B cell (primary cell): ENCODE measurements at places on chromosomes 6 and 20. TPM values are rescaled to one million over a fixed set of nuclear protein-coding genes. Genes with fewer than 3 reads are reported as not detected.

ATP6V1G2 gene
- total RNA-seq: 3.3 and 4.4 TPM in 2 replicates

LST1 gene
- total RNA-seq: 7.4 and 9.5 TPM in 2 replicates

ZC3H12D gene
- 190 and 215 TPM in 2 replicates for total RNA-seq

C20orf204 gene
- 2.5 TPM in 2 replicates for total RNA-seq

GRCh38 chr6:51996296-51996947, 91.0 kb downstream of the PKHD1 start:
- peak overlapping the region; percentile 32 for H3K27ac ChIP-seq
- no peak overlapping the region for H3K4me3 ChIP-seq
- H3K4me1 ChIP-seq: peaks cover 16% of the 10 kb centered on the region

GRCh38 chr6:144756469-144756868, 471.3 kb downstream of the UTRN start:
- peaks cover 22% of the 10 kb centered on the region for H3K36me3 ChIP-seq
- H3K4me1 ChIP-seq: peaks cover 4% of the 10 kb centered on the region
- no peaks in the 10 kb centered on the region for H3K27me3 ChIP-seq
- no peak for DNase-seq

DNA sequence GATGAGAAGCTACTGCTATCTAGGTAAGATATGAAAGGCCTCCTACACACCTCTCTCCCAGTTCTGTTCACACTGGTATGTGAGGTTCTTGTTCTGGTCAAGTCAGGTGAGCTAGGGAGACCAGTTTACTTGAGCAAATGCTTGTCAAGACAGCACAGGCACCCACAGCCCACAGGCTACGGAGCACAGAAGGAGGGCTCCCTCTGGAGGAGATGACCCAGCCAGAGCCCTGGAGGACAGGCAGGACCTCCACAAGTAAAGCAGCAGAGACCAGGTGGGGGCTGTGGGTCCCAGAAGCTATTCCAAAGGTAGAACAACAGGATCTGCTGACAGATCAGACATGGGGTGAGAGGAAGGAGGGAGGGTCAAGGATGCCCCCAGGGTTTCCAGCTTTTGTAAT, 13.2 kb downstream of the MMP24OS start:
- peaks cover 41% of the 10 kb centered on the region for H3K36me3 ChIP-seq
- no peak for DNase-seq
- H3K4me3 ChIP-seq: no peak overlapping the region
- no peak overlapping the region for H3K27ac ChIP-seq
- no peaks in the 10 kb centered on the region for H3K27me3 ChIP-seq

GRCh38 chr6:30463651-30464618, 25.4 kb upstream of the HLA-E start:
- H3K27me3 ChIP-seq: peaks cover 90% of the 10 kb centered on the region
- DNase-seq: peak; percentile 71
- peaks cover 42% of the 10 kb centered on the region for H3K4me1 ChIP-seq
- H3K36me3 ChIP-seq: no peaks in the 10 kb centered on the region
- peak overlapping the region; percentile 41 for H3K4me3 ChIP-seq

GRCh38 chr6:133769463-133769862, 119.5 kb upstream of the TCF21 start:
- H3K4me3 ChIP-seq: no peak overlapping the region
- no peak for DNase-seq
- H3K27ac ChIP-seq: no peak overlapping the region

- no peaks in the 10 kb centered on the region for H3K27me3 ChIP-seq
- no peaks in the 10 kb centered on the region for H3K36me3 ChIP-seq
- no peaks in the 10 kb centered on the region for H3K4me1 ChIP-seq
- no peak overlapping the region for H3K4me3 ChIP-seq
- no peak overlapping the region for H3K27ac ChIP-seq
- no peak for DNase-seq
Observed at GRCh38 chr6:16548121-16548520, 213.1 kb downstream of the ATXN1 start.

DNA sequence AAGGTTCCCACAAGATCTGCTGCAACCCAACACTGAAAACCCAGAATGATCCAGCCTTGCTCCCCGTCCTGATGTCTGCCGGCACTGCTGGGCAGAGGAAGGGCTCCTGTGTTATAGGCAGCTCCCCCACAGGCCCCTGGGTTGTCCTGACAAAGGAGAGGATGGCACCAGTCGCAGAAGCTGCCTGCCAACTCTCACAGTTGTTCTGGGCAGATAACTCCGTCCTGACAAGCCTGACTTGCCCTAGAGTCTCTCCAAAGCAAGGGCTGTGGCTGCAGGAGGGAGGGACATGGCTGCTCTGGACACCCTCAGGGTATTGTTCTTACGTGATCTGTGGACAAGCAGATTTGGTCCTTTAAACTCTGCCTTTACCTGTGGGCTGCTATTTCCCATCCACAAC, 243.8 kb downstream of the CDH26 start:
- H3K27me3 ChIP-seq: no peaks in the 10 kb centered on the region
- H3K4me1 ChIP-seq: no peaks in the 10 kb centered on the region
- no peak for DNase-seq
- no peak overlapping the region for H3K4me3 ChIP-seq
- H3K36me3 ChIP-seq: no peaks in the 10 kb centered on the region

DNA sequence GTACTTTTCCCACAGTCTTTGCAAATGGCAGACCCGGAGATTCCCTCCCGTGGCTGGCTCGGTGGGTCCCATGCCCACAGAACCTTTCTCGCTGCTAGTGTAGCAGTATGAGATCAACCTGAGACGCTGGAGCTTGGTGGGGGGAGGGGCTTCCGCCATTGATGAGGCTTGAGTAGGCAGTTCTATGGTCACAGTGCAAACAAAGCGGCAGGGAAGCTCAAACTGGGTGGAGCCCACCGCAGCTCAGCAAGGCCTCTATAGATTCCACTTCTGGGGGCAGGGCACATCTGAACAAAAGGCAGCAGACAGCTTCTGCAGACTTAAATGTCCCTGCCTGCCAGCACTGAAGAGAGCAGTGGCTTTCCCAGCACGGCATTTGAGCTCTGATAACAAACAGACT, 186.0 kb upstream of the KCNK16 start:
- H3K36me3 ChIP-seq: no peaks in the 10 kb centered on the region
- no peaks in the 10 kb centered on the region for H3K27me3 ChIP-seq
- H3K4me3 ChIP-seq: no peak overlapping the region

- no peak overlapping the region for H3K27ac ChIP-seq
- no peaks in the 10 kb centered on the region for H3K27me3 ChIP-seq
- DNase-seq: no peak
- H3K4me3 ChIP-seq: no peak overlapping the region
Observed at GRCh38 chr6:34508425-34508824, 42.5 kb downstream of the PACSIN1 start.

DNA sequence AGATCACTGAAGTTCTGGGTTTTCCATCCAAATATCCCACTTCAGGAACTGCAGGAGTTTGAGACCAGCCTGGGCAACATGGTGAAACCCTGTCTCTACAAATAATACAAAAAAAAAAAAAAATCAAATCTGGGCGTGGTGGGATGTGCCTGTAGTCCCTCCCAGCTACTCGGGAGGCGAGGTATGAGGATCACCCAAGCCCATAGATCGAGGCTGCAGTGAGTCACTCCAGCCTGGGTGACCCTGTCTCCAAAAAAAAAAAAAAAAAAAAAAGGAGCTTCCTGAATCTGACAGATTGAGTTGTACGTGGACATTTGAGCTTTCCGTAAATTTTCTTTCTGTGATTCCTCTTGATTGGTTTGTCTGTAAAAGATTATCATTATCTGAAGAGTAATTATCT, 55.6 kb downstream of the TULP4 start:
- no peak for DNase-seq
- no peaks in the 10 kb centered on the region for H3K4me1 ChIP-seq

DNA sequence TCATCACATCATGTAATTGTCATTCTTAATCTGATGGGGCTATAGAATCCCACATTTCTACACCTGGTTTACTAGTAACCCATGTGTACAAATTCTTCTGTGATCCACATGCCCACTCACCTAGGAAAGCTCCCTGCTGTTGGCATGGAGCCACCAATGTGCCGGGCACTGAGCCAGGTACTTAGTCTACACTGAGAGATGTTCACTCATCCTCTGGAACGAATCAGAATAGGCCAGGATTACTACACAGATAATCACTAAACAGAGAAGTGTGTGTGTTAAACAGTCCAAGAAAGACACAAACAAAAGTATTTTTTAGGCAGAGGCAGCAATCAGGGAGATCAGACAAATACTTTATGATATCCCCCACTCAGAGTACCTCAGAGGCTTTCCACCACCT, 193.2 kb upstream of the VGLL2 start:
- no peaks in the 10 kb centered on the region for H3K4me1 ChIP-seq
- no peaks in the 10 kb centered on the region for H3K27me3 ChIP-seq
- H3K27ac ChIP-seq: no peak overlapping the region
- DNase-seq: no peak
- H3K36me3 ChIP-seq: no peaks in the 10 kb centered on the region

DNA sequence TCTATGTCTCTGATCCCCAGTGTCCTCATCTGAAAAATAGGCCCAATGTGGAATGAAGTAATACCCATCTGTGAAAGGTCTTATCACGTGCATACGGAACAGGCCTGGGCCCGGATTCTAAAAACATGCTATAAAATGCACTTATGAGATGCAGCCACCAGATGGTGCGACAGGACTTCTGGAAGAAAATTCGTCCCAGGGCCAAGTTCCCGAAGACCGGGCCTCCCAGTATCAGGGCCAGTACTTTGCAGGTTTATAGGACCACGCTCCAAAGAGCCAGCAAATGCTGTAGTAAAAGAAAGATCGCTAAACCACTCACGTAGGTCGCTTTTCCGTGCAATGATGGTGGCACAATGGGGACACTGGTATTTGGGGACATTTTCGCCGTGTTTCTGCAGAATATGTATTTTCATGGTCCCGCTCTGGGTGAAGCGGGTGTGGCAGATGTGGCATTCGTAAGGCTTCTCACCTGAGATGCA, 10.6 kb downstream of the CTCFL start:
- peak; percentile 60 for DNase-seq
- no peaks in the 10 kb centered on the region for H3K36me3 ChIP-seq
- no peaks in the 10 kb centered on the region for H3K4me1 ChIP-seq
- H3K4me3 ChIP-seq: no peak overlapping the region

DNA sequence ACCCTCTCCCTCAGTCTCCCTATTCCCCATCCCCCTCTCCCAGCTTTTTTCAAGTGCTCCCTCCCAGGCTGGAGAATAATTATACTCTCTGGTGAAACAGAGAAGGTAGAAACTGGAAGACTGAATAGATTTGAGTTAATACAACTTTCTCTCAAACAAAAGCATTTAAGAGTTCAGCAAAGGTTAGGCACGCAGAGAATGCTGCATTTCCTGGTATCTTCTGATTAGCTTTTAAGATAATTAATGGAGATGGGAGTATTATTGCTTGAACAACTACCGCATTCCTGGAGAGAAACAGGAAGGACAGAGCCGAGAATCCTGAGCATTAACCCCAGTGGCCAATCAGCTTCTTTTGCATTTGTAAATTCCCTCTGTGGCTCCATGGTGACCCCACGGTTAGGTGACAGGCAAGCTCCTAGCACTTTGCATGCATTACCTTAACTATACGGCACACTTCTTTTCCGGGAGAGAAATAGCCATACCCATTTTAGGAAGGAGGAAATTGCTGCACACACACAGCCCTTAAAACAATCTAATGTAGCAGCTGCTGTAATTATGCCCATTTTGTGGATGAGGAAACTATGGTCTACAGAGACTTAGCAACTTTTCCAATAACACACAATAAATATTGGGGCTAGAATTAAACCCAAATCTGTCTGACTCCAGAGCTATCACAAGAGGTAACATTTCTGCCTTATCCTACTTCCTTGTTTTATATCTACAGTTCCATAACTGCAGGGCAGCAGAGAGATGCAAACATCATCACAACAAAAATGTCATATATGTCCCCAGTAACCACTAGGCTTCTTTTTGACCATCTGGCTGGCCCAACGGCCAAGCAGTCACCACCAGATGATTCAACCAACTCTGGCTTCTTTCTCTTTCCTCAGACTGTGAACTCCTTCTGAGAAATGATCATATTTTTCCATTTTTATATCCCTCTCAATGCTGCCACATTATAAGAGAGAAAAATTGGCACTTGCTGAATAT, 169.9 kb downstream of the CD24 start:
- no peak overlapping the region for H3K4me3 ChIP-seq
- DNase-seq: no peak
- H3K36me3 ChIP-seq: no peaks in the 10 kb centered on the region
- H3K27ac ChIP-seq: no peak overlapping the region
- H3K27me3 ChIP-seq: no peaks in the 10 kb centered on the region

DNA sequence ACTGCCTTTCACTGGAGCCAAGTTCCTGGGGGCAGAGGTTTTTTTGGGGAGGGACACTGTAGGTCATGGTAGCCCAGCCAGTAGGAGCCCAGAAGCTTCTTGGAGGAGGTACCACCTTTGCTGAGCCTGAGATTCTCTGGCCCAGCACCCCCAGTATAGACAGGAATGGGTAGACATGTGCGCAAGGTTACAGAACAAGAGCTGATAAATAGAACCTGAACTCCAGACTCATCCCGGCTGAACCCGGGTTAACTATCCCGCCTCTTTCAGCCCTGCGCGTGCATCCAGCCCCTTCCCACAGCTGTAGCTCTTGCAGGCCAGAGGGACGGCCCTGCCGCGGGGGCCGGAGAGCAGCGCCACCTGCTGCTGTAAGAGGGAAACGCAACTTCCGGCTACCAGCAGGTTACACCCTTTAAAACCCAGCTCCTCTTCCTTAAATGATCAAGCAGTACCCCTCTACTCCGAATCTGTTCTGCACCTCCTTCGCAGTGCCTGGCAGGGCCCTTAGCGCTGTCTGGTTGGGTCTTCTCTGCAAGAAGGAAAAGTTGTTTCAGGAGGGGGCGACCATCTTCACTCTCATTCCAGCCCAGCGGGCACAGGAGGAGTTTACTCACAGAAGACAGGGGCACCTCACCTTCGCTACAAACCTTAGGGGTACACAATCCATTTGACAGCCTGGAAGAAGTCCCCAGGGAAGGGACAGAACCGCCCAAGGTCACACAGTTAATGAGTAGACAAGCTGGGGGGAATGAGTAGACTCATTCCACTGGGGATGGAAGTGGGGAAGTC, 7.5 kb downstream of the SRXN1 start:
- H3K4me1 ChIP-seq: peaks cover 11% of the 10 kb centered on the region
- peaks cover 8% of the 10 kb centered on the region for H3K27me3 ChIP-seq
- peaks cover 4% of the 10 kb centered on the region for H3K36me3 ChIP-seq
- H3K4me3 ChIP-seq: no peak overlapping the region
- peak; percentile 77 for DNase-seq

- DNase-seq: no peak
- no peak overlapping the region for H3K4me3 ChIP-seq
- H3K27me3 ChIP-seq: no peaks in the 10 kb centered on the region
- no peaks in the 10 kb centered on the region for H3K36me3 ChIP-seq
Observed at GRCh38 chr20:19839053-19839452, 81.0 kb downstream of the RIN2 start.
